ENCODE measurements at places on chromosomes 11 and 22. TPM values are rescaled to one million over a fixed set of nuclear protein-coding genes. Genes with fewer than 3 reads are reported as not detected.

DNA sequence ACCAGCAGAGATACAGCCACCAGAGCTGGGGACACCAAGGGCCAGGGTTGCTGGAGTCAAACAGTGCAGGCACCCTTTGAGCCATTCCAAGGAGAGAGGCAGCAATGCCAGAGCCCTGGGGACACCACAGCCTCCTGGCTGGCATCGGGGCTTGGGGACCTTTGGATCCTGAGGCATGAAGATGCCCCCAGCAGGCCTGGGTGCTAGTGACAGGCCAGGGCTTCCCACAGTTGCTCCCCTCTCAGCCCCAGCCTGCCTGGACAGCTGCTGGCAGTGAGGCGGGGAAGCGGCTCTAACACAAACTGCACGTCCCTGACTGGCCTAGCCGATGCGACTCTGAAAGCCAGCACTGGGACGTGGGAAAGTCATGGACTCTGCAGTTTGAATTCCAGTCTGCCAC, 2.7 kb downstream of the CD5 start:
- ATAC-seq = no peak

- ATAC-seq = no peak
Observed at GRCh38 chr22:43828998-43829782, 17.1 kb upstream of the EFCAB6 start.

Gene GGTLC3
- total RNA-seq = not detected

Gene OR10D3
- total RNA-seq = not detected

Gene MMP27
- total RNA-seq = not detected

Gene APOA4
- not detected for total RNA-seq

Gene TPH1
- total RNA-seq = 0.08 TPM

Gene SSTR3
- total RNA-seq = not detected
